GM23338 (cell line): ENCODE measurements at places on chromosomes 2 and 18. TPM values are rescaled to one million over a fixed set of nuclear protein-coding genes. Genes with fewer than 3 reads are reported as not detected.

DNA sequence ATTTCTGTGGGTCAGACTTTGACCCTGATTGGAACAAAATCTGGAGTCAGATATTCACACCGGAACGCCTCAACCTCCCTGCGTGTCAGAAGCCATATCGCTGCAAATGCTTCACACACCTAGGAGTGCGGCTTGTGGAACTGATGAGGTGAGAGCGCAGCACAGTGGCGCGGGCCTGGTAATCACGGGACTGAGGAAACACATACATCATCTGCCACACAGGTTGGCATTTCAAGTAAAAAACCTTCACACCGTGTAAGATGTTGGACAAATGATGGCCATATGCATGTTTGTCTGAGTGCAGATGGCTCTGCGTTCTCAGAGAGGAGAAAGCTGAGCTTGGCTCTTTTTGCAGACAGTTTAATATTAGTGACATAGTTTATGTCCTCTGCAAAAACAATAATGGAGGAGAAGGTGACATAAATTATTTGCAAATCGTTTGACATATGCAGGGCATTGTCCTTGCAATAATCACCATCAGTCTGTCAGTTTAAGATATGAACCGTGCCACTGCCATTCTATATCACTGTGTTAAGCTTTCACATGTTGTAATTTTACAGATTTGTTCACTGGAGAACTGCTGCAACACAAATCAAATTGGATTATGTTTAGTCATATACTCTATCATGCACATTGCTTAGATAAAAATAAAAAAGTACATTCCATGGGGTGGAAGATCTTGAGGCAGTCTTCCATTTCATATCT, 101.4 kb downstream of the MTX2 start:
- no peaks in the 10 kb centered on the region for H3K27me3 ChIP-seq
- H3K4me1 ChIP-seq = no peaks in the 10 kb centered on the region
- no peak overlapping the region for H3K4me3 ChIP-seq
- DNase-seq = no peak
- no peaks in the 10 kb centered on the region for H3K36me3 ChIP-seq

GRCh38 chr18:12336171-12336613, 28.2 kb downstream of the TUBB6 start:
- no peaks in the 10 kb centered on the region; the same call in 1 of the 2 replicates for H3K36me3 ChIP-seq
- peak overlapping the region; percentile 93 for H3K27ac ChIP-seq
- peaks cover 49% of the 10 kb centered on the region for H3K4me1 ChIP-seq
- H3K27me3 ChIP-seq = no peaks in the 10 kb centered on the region

DNA sequence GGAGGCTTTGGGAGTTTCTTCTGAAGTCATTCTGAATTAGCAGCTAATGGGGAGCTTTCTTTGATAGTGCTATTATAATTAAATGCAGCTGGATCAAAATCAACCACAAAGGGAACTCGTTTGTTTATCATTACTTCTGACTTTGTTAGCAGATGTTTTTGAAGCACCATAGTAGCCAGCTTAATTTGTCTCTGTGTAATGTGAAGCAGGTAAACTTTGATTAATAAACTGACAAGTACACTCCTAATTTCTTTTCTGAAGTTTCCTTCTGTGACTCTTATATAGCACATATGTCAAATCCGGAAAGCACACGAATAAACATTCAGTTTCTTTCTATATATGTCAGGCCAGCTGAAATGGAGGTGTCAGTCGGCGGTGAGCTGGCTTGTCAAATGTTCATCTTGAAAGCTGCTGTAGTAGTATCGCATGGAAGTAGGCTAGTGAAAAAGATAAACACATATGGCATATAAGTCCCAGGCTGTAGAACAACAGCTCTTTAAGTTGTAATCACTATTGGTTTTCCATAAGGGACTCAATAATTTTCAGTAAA, 451.9 kb upstream of the ZEB2 start:
- no peaks in the 10 kb centered on the region for H3K4me1 ChIP-seq
- no peak overlapping the region for H3K27ac ChIP-seq
- peaks cover 4% of the 10 kb centered on the region; the same call in 1 of the 2 replicates for H3K36me3 ChIP-seq
- no peaks in the 10 kb centered on the region for H3K27me3 ChIP-seq

DNA sequence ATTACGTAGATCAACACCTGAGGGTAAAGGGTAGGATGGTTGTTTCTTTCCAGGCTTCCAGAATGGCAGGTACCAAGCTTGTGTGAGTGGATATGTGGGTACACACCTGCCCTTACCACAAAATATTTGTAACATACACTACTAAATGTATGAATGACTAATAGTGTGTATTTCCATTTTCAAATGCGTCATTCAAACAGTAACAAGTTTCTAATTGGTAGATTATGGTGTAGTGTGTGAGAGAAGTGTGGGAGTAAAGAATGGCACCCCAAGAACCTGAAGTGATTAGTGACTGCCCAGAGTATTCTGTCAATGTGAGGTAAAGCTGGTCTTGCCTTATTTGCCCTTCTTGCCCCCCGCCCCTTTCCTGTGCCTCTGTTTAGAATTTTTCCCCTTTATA, 21.1 kb downstream of the AGPS start:
- 0 out of 2 replicates have a peak overlapping the region, but pooled peaks have one; percentile 12 for H3K27ac ChIP-seq
- H3K36me3 ChIP-seq = no peaks in the 10 kb centered on the region
- H3K4me3 ChIP-seq = no peak overlapping the region
- no peak for DNase-seq
- no peaks in the 10 kb centered on the region for H3K27me3 ChIP-seq

DNA sequence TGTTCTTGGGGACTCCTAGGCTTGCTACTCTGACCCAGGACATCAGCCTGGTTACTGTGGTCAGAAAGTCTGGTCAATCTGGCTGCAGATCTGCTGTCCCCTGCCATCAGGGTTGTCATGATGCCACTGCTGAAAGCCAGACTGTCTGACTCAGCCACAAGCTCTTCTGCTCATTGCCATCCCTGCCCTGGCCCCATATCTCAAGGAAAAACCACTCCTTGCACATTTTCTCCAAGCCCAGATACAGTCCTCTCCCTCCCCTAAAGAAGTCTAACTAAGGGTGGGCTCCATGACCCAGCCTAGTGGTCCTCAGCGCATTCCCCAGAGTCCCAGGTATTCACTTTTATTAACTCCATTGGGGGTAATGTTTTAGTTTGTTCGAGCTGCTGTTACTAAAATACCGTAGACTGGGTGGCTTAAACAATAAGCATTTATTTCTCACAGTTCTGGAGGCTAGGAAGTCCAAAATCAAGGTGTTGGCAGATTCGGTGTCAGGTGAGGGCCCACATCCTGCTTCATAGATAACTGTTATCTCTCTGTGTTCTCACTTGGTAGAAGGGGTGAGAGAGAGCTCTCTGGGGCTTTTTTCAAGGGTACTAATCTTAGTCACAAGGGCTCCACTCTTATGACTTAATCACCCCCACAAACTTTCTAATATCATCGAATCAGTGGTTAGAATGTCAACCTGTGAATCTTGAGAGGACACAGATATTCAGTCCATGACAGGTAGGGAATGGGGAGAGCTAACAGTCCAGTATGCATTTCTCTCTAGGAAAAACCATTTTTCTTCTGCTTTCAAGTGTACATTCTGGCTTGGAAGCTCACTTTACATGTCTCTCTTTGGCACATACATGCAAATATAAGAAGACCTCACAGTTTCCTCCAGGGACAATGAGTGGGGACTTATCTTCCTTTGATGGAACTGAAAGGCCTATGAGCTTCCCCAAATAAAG, 94.8 kb upstream of the CXCR4 start:
- DNase-seq = no peak
- H3K27me3 ChIP-seq = no peaks in the 10 kb centered on the region
- no peak overlapping the region for H3K4me3 ChIP-seq
- H3K4me1 ChIP-seq = no peaks in the 10 kb centered on the region
- H3K27ac ChIP-seq = no peak overlapping the region

DNA sequence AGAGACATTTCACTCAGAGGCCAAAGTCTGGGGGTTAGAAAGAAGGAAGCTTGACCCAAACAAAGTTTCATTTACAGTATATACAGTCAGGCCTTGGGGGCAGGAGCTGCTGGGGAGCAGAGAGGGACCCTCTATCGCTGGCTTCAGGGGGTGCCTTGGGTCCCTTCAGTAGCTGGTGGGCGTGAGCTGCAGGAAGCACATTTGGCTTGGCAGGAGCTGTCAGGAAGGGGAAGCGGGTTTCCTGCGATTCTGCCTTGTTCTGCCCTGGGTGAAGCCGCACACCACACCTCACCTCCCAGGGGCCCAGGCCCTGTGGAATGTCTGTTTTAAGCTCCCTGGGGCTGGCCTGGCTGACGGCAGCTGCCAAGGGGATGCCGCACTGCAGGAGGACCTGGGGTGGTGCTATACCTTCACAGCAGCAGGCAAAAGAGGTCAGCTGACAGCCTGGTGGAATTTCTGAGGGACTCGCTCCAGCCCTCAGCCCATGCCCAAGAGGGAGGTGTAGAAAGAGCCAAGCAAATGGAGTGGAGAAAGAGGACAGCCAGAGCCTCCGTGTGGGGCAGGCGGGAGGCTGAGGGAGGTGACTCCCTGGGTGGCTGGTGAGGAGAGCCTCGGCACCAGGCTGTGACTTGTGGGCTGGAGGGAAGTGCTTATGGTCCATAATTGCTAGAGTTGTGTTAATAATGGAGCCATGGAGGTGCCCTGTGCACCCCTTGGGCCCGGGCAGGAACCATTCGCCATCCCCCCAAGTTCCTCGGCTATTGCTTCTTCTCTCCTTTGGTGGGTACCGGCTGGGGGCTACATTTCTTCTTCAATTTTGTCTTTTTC, 43.9 kb downstream of the PSD4 start:
- H3K4me1 ChIP-seq = no peaks in the 10 kb centered on the region
- H3K36me3 ChIP-seq = no peaks in the 10 kb centered on the region
- no peak overlapping the region for H3K27ac ChIP-seq
- DNase-seq = no peak
- no peak overlapping the region for H3K4me3 ChIP-seq

DNA sequence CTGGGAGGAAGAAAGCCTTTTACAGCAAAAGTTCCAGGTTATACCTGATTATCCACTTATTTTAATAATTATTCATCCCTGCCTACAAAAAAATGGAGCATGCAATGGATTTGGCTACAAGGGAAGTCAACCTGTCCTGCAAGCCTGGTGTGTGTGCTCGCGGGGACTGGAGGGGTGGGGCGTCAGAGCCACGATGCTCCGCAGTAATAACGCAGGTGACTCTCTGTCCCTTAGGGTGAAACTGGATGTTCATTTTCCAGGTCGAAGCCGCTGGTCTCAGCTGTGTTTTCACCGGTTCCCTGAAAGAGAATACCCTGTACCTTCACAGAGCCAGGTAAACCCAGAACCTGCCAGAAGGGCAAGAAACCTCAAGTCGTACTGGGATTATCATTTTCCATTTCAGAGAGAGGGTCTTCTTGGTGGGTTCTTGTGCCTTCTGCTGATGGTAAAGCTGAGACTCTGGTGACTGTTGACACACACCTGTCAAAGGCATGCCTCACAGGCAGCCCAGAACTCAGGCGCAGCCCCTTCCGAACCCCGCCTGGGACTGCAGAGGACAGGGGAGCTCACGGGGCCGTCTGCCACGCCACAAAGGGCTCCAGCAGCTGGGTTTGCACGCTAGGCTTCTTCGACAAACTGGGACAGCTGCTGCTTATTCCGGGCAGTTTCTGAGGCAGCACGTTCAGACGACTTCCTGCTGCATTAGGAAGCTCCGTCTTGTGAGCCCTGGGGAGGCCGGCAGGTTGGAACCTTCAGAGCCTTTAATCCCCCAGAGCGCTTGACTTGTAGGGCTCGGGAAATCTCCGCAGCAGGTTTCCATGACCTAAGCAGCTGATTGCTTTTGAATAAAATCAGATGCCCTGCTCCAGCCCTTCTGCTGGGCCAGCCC, 58.6 kb downstream of the KCNG2 start:
- DNase-seq = peak; percentile 75
- no peaks in the 10 kb centered on the region for H3K36me3 ChIP-seq
- H3K4me3 ChIP-seq = no peak overlapping the region
- H3K4me1 ChIP-seq = no peaks in the 10 kb centered on the region
- H3K27ac ChIP-seq = no peak overlapping the region

DNA sequence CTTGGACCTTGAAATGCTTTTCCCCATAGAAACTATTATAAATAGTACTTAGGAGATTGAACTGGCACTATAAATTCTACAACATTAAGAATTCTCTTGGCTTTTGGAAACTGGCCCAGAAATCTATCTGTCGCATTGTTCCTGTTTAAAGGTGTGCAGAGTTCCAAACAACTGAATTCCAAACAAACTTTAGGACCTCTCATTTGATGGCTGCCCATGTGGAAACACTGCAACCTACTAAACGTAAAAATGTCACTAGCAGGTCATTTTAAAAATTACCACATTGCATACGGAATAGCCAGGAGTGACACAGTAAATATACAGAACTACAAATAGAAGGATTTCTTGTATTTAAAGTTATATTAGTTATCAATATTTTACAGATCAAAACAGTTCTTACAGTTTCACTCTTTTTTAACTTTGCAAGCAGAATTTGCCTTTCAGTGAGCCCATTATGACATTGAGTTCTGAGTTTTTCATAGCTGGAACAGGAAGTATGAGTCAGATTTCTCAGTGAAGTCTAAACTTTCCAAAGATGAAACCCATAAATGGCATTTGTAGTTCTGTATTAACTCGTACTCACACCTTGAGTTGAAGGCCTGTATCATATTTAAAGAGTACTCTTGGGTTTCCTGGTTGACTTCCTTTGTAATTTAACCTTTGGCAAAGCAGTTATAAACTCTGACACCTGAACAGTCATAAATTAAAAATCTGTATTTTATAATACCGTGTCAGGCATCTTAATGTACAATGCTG, 142.3 kb upstream of the BOD1L2 start:
- H3K4me3 ChIP-seq = no peak overlapping the region
- no peak for DNase-seq
- no peaks in the 10 kb centered on the region for H3K36me3 ChIP-seq
- H3K27me3 ChIP-seq = no peaks in the 10 kb centered on the region
- H3K4me1 ChIP-seq = peaks cover 5% of the 10 kb centered on the region; the same call in 1 of the 2 replicates

ICA1L gene
- 5.6 and 7.2 TPM in 2 replicates for total RNA-seq

NT5C1B gene
- not detected in 2 replicates for total RNA-seq

SOCS6 gene
- 12.4 and 13.3 TPM in 2 replicates for total RNA-seq

CHST9 gene
- 14.3 and 15.5 TPM in 2 replicates for total RNA-seq
